ENCODE measurements at places on chromosomes 6 and 20.

DNA sequence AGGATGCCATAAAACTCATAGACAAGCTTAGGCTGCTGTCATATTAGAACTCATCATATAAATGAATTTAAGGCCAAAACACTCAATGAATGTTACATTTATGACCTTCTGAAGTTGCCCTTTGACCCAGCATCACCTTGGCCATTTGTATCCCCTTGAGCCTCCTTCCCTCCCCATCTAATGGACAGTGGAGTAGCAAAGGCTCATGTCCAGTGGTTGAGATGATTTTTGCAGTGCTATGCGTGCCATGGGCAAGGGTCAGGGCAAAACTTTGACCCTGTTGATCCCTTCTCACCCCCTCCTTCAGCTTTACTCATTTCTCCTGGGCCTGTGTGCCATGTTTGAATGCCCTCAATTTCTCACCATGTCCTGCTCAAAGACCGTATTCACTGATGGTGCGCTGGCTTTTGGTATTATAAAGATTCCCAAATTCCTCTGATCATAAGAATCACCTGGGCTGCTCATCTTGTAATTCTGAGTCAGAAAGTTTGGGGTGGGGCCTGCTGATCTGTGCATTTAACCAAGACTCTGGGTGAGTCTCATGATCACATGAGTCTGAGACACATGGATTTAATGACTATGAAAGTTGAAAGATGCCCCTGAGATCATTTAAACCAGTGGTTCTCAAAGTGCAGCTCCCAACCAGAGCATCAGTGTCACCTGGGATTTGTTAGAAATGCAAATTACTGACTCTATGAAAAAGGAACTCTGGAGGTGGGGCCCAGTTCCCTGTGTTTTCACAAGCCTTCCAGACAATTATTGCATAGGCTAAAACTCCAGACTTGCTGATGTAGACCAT lies 57.5 kb upstream of the IL20RA start:
- no peak for DNase-seq

GRCh38 chr20:19688031-19688806 lies 69.8 kb upstream of the RIN2 start:
- no peak for DNase-seq

DNA sequence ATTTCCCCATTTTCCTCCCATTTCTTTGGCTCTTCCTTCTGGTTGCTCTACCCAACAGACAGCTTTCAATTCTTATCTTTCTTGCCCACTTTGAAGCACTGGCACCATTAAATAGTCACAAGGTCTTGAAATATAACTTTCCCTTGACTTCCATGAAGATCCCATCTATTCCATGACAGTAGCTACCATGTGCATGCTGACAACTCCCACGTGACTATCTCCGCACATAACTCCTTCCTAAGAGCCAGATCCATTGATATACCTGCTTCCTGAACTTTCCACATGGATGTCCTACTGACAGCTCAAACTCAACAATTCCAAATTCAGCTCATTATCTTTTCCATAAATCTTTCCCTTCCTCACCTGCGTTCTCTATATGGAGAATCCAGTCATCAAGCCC lies 101.4 kb downstream of the RIN2 start:
- no peak for DNase-seq

GRCh38 chr6:79077715-79078074 lies 359 bp downstream of the PHIP start:
- no peak for DNase-seq

- DNase-seq: peak; percentile 33
These were observed 76.0 kb upstream of the SHLD1 start for GRCh38 chr20:5674176-5674660.

DNA sequence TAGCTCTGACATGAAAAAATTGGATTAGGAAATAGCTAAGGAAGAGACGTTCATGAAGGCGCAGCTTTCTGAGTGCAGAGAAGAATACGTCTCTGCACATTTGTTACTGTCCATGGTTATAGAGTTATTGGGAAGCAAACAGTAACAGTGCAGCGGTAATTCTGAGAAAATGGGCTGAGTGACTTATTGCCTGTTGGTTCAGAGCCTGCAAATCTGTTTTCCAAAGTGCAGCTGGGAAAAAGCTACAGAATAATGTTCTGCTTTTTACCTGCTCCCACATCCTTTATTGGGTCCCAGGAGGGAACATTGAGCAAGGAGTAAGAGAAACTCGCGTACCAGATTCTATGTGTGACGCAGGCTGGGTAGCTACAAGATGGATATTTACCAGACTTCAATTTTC lies 160.2 kb downstream of the BTBD3 start:
- no peak for DNase-seq
